ENCODE measurements at places on chromosomes 7 and 10. TPM values are rescaled to one million over a fixed set of nuclear protein-coding genes. Genes with fewer than 3 reads are reported as not detected.
A peak's percentile ranks its signal among the peaks of the same experiment; 100 is the strongest.

GRCh38 chr10:1195828-1196227 is 139.6 kb downstream of the WDR37 start:
- peaks cover 23% of the 10 kb centered on the region for H3K27me3 ChIP-seq
- H3K27ac ChIP-seq: no peak overlapping the region
- DNase-seq: no peak
- peaks cover 8% of the 10 kb centered on the region for H3K4me1 ChIP-seq

Gene MRLN
- total RNA-seq: 0.82 TPM

- H3K27ac ChIP-seq: no peak overlapping the region
- no peaks in the 10 kb centered on the region for H3K27me3 ChIP-seq
- no peaks in the 10 kb centered on the region for H3K36me3 ChIP-seq
- no peak overlapping the region for H3K4me3 ChIP-seq
- H3K4me1 ChIP-seq: no peaks in the 10 kb centered on the region
- DNase-seq: no peak
These were observed 435.6 kb downstream of the CCSER2 start for GRCh38 chr10:84763965-84764364.

Gene ERCC6
- 14.5 TPM for total RNA-seq

Gene DTX2
- total RNA-seq: 23.7 TPM

- H3K4me1 ChIP-seq: no peaks in the 10 kb centered on the region
- H3K27ac ChIP-seq: no peak overlapping the region
- peaks cover 1% of the 10 kb centered on the region for H3K27me3 ChIP-seq
- H3K36me3 ChIP-seq: no peaks in the 10 kb centered on the region
- no peak for DNase-seq
- H3K4me3 ChIP-seq: no peak overlapping the region
These were observed 287.6 kb downstream of the LRMDA start for GRCh38 chr10:75718991-75719390.

GRCh38 chr7:155526225-155526624 is 20.1 kb downstream of the CNPY1 start:
- H3K27ac ChIP-seq: no peak overlapping the region
- no peak for DNase-seq
- H3K27me3 ChIP-seq: peaks cover 22% of the 10 kb centered on the region
- no peak overlapping the region for H3K4me3 ChIP-seq

Gene SRRM3
- 0.09 TPM for total RNA-seq

Gene MEOX2
- total RNA-seq: not detected

DNA sequence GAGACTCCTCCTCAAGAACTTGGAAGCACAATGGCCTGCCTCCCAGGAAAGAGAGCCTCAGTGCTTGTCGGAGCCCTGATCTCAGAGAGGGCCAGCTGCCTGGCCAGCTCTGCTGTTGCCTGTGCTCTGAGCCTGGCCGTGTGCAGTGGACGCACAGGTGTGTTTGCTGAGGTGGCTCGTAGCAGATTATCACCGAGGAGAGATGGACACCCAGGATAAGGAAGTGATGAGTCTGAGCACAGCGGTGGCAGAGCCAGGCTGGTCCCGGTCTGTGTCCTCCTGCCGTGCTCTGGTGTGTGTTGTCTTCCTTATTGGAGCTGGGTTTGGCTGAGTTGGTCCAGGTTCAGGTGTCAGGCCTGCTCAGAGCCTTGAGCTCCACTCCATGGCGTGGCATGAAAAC is 208.5 kb downstream of the EBF3 start:
- DNase-seq: peak; percentile 44
- H3K27ac ChIP-seq: no peak overlapping the region
- no peak overlapping the region for H3K4me3 ChIP-seq

- no peak overlapping the region for H3K4me3 ChIP-seq
- DNase-seq: no peak
- H3K4me1 ChIP-seq: no peaks in the 10 kb centered on the region
- H3K27me3 ChIP-seq: no peaks in the 10 kb centered on the region
- no peak overlapping the region for H3K27ac ChIP-seq
- H3K36me3 ChIP-seq: no peaks in the 10 kb centered on the region
These were observed 170.8 kb upstream of the TCF7L2 start for GRCh38 chr10:112779025-112779770.

Gene KLHL7
- 16.1 TPM for total RNA-seq

DNA sequence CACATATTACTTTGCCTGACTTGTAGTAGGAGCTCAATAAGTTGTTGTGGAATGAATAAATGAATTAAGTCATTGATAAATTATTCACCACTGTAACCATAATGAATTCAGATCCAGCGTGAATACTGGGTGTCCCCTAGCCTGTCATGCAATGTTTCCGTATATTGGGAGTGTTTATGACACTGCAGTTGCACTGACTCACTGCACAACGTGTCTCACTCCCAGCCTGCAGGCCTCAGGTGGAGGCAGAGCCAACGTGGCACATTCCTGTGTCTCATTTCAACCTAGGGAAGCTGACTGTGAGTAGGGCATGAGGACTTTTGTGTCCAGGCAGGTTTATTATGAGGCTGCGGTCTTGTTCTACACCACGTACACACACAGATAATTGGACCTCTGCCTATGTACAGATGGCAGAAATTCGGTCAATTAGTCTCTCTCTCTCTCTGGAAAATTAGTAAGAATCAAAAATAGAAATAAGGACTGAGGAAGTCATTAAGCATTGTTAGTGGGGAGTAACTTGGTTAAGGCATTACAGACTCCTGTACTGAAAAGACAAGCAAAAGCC is 299.1 kb upstream of the IGFBP3 start:
- H3K36me3 ChIP-seq: no peaks in the 10 kb centered on the region
- no peak overlapping the region for H3K27ac ChIP-seq
- H3K4me3 ChIP-seq: no peak overlapping the region
- DNase-seq: peak; percentile 20

Gene BLNK
- not detected for total RNA-seq

GRCh38 chr10:7773845-7774801 is 13.7 kb downstream of the KIN start:
- no peaks in the 10 kb centered on the region for H3K4me1 ChIP-seq
- DNase-seq: no peak
- no peaks in the 10 kb centered on the region for H3K27me3 ChIP-seq
- no peak overlapping the region for H3K4me3 ChIP-seq

- DNase-seq: no peak
- no peak overlapping the region for H3K4me3 ChIP-seq
- H3K27me3 ChIP-seq: no peaks in the 10 kb centered on the region
- H3K36me3 ChIP-seq: peaks cover 7% of the 10 kb centered on the region
- H3K4me1 ChIP-seq: no peaks in the 10 kb centered on the region
These were observed 102.8 kb upstream of the DIP2C start for GRCh38 chr10:792083-792791.

DNA sequence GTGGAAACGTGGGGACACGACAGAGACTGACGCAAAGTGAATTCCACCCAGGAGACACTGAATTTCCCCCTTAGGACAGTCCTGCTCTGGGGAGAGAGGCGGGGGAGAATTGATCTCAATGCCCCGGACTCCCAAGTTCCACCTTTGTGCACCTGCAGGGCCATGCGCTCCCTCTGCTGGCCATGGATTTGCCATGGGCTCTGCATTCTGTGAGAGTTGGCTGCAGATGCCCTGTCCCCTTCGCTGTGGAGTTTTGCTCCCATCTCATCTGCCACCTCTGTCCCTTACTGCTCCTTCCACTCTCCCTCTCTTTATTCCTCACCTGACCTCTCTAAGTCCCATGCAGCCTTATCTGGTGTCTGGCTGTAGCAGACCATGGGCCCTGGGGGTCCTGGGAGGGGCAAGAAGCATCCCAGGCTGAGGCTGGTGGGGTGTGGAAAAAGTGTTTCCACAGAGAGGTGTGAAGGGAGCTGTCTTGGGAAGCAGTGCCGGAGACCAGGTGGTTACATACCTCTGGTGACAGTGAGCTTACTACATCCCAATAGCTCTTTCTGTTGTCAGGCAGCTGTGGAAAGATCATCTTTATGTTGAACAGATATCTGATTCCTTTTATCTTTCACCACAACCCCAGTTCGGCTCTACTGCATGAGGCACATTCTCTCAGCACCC is 14.3 kb downstream of the GHRHR start:
- H3K36me3 ChIP-seq: no peaks in the 10 kb centered on the region
- peaks cover 7% of the 10 kb centered on the region for H3K27me3 ChIP-seq
- peaks cover 7% of the 10 kb centered on the region for H3K4me1 ChIP-seq
- no peak overlapping the region for H3K27ac ChIP-seq

Gene FAM25C
- total RNA-seq: not detected

DNA sequence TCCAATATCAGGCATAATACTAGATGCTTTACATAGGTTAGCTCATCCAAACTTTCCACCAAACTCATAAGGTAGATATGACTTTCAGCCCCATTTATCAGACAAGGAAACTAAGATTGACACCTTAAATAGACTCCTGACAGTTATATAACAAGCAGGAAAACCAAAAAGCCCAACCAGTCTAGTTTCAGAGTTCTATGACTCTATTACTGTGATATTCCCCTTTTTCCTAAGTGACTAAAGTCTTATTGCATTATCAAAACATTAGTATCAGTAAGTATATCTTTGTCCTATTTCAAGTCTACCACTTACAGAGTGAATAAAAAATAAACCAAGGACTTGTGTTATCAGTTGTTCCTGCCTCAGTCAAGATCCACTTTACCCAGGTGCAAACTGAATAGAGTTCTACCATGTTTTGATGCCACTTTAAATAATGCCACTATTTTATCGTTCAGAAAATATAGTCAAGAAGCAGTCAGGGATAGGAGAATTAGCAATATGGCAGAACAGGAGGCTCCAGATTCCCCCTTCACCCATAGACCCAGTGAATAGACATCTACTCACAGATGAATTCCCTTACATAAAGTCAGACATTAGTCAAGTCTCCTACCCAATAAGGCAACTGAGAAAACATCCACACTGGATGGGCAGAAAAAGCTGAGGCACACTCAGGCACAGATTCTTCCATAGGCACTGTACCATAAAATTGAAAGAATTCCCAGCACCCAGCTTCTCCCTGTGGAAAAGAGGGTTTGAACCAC is 74.1 kb downstream of the CRPPA start:
- no peak overlapping the region for H3K27ac ChIP-seq
- no peaks in the 10 kb centered on the region for H3K4me1 ChIP-seq
- H3K27me3 ChIP-seq: no peaks in the 10 kb centered on the region
- H3K36me3 ChIP-seq: no peaks in the 10 kb centered on the region
- DNase-seq: no peak

Gene OR2A5
- total RNA-seq: not detected

- H3K27ac ChIP-seq: no peak overlapping the region
- H3K4me1 ChIP-seq: no peaks in the 10 kb centered on the region
- DNase-seq: no peak
- peaks cover 12% of the 10 kb centered on the region for H3K27me3 ChIP-seq
These were observed 40.5 kb downstream of the HTR7 start for GRCh38 chr10:90817128-90817889.

- H3K27ac ChIP-seq: no peak overlapping the region
- no peak overlapping the region for H3K4me3 ChIP-seq
- no peaks in the 10 kb centered on the region for H3K36me3 ChIP-seq
These were observed 875.5 kb downstream of the NRG3 start for GRCh38 chr10:82750538-82750937.
